ENCODE measurements at places on chromosomes 11 and 22. TPM values are rescaled to one million over a fixed set of nuclear protein-coding genes. Genes with fewer than 3 reads are reported as not detected.

MS4A2 gene
- total RNA-seq: not detected

GRCh38 chr11:64890522-64890939, 12.1 kb upstream of the EHD1 start:
- DNase-seq: no peak

OR4A16 gene
- not detected for total RNA-seq

DNA sequence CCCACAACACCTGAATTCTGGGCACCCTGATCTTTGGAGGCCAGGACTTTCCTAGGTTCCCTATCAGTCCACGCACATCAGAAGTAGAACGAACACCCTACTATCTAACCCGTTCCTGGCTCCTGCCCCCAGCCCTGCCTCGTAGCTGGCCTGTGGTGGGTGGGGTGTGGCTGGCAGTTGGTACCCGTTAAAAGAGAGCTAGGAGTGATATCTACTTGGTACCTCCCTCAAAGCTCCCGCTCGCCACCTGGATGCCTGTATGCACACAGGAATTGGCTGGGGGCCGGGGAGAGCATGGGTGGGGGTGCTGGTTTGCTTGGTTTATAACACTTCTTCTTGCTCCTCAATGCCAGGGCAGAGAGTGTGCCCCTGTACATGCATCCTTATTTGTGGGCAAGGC, 14.0 kb upstream of the NECTIN1 start:
- DNase-seq: no peak

GSC2 gene
- total RNA-seq: not detected
